ENCODE measurements at places on chromosomes 16 and 17. TPM values are rescaled to one million over a fixed set of nuclear protein-coding genes. Genes with fewer than 3 reads are reported as not detected.

Gene TMEM231
- 22.1 TPM for polyA plus RNA-seq

Gene PYY
- polyA plus RNA-seq = 0.22 TPM

DNA sequence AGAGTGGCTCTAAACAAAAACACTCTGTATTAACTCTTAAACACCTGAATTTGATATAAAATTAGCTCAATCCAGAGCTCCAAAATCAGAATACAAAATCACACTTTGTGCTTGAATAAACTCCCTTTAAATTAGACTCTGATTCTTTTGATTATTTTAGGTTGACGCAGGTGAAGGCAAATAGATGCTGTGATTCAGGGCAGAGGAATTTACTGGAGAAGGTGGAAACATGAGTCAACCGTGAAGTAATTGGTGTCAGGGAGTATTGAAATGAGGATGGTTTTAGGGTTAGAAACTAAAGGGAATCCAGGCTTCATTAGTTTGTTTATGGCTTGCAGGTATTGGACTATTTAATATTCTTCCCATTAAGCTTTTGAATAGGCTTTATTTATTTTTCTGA, 37.1 kb upstream of the TEKT1 start:
- DNase-seq = no peak

- DNase-seq = no peak
These were observed 413.9 kb upstream of the MAF start for GRCh38 chr16:80014241-80014939.

DNA sequence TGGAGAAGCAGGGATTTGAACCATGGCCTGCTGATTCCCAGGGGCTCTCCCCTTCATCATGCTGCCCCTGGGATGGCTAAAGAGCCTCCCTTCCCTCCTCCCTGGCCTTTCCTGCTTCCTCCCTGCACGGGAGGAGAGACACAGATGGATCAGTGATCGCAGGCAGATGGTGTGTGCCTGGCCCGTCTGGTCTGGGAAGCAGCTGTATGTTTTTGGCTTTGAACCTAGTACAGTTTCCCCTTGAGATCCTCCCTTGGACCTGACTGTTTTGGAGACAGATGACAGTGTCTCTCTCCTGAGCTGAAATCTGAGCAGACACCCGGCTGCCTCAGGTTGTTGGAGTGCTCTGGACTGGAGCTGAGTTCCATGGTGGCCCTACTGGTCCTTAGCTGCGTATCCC, 29.0 kb upstream of the ATP2C2 start:
- DNase-seq = no peak

DNA sequence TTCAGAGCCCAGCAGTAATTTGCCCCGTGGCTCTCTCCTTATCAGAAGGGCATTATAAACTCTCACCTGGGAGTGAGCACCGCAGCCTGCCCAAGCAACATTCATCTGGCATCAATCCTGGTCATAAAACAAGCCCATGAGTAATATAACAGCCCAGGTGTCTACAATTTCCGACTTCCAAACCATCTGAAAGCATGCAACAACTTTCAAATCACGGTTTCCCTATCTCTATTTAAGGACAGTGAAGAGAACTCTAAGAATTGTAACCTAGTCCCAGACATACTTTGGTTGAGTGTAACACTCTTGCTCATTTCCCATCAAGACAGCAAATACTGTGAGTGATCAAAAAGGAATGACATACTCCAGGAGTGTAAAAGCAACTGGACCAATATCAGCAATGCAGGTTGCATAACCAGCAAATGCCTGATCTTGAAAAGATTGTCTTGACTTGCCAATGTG, 487.4 kb upstream of the SOX9 start:
- DNase-seq = no peak

GRCh38 chr17:35163886-35164285, 16.3 kb downstream of the UNC45B start:
- DNase-seq = no peak

Gene SEZ6L2
- 8.2 TPM for polyA plus RNA-seq

DNA sequence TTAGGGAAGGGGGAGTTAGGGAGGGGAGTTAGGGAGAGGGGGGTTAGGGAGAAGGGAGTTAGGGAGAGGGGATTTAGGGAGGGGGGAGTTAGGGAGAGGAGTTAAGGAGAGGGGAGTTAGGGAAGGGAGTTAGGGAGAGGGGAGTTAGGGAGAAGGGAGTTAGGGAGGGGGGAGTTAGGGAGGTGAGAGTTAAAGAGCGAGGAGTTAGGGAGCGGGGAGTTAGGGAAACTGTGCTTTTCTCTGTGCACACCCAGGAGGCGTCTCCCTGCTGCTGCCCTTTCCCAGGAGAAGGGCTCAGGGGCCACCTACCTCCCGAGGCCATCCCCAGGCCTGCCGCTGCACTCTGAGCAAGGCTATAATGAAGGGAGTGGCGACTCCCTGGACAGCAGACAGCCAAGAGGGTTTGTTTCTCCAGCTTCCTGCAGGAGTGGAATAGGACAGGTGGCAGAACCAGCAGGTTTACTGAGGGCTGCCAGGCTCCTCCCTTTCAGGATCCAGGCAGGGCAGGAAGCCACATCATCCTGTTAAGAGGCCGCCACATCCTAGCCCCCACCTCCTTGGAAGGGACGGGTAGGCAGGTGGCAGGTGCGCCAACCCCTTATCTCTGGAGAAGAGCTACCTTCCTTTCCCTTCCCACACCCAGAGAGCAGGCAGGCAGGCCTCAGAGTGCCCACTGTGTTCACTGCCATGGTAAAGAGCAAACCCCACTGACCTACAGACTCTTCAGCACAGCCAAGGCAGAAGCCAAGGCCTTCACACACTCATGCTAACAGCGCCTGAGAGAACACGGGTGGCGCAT, 4.3 kb downstream of the CANT1 start:
- no peak for DNase-seq

All from left kidney (tissue), 8 donors.